ENCODE measurements at places on chromosomes 2 and 18.

- DNase-seq: no peak
Measured at GRCh38 chr18:21391074-21391673, 149.1 kb downstream of the GREB1L start.

- no peak for DNase-seq
Measured at GRCh38 chr2:54482715-54483114, 26.6 kb downstream of the SPTBN1 start.

DNA sequence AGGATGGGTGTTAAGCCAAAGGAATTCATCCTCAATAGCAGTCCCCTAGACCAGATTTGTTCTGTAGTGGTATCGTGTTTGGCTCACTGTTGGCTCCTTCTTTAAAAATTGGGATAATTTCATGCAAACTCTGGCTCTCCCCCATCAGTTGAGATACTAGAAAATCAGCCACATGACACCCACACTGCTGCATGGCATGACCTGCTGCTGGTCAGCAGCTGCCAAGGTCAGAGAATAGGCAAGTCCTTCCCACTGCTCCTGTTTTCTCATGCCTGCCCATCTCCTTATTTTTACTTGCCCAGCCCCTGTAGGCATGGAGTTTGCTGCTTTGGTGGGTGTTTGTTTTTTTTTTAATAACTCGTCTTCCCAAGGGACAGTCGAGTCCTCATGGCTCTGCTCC is 1.0 kb upstream of the SNRNP200 start:
- no peak for DNase-seq

DNA sequence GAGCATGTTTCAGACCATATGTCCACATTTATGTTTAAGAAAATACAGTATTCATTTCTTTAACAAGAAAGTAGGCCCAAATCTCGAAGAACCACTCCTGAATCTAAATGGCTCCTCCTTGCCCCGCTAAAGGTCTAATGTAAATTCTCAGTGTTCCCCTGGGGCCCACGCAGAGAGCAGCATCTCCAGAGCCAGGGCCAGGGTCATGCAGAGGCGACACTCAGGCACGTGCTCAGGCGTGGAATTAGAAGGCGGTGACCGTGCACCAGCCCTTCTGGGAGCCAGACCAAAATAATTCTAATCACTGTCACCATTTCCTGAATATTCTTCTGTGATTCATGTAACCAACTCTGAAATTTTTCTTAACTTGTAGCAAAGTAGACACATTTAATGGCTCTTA is 68.3 kb upstream of the MYT1L start:
- no peak for DNase-seq

- DNase-seq: no peak
Measured at GRCh38 chr2:191304939-191305875, 60.0 kb downstream of the MYO1B start.

DNA sequence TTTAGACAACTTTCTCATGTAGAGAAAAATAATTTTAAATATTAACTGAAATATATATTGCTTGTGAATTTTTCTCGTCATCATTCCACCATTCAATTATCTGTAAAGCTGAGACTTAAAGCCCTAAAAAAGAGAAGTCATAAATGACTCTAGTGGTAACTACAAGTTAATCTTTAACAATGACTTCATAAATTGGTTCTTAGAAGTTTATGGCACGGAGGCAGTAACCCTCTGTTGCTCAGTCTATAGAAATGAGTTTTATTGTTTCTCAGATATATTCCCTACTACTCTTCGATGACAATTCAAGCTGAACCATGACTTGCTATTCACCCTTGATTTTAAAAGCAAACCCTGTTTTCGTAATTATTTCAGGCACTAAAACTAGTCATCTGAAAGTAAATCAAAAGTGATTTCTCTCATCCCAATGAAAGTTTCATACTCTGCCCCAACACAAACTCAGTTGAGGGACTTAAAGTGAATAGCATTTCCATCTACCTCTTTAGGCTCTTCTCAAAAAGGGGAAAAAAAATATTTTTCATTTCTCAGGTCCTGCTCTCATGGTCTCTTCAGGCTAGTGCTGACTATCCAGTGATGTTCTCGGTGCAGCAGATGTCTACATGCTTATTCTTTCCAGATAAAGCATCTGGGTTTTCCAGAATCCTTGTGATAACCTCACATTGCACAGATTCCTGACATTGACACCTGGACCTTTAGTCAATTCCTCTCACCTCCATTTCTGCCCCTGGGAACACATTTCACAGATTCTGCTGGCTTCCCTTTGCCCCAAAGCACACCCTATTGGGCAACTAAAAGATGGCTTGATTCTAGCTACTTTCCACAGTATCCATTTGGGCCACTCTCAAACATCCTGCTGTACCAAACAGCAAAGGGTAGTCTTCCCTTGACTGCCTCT is 207.8 kb upstream of the LRATD1 start:
- no peak for DNase-seq

- no peak for DNase-seq
Measured at GRCh38 chr2:39947294-39948015, 168.4 kb upstream of the THUMPD2 start.

DNA sequence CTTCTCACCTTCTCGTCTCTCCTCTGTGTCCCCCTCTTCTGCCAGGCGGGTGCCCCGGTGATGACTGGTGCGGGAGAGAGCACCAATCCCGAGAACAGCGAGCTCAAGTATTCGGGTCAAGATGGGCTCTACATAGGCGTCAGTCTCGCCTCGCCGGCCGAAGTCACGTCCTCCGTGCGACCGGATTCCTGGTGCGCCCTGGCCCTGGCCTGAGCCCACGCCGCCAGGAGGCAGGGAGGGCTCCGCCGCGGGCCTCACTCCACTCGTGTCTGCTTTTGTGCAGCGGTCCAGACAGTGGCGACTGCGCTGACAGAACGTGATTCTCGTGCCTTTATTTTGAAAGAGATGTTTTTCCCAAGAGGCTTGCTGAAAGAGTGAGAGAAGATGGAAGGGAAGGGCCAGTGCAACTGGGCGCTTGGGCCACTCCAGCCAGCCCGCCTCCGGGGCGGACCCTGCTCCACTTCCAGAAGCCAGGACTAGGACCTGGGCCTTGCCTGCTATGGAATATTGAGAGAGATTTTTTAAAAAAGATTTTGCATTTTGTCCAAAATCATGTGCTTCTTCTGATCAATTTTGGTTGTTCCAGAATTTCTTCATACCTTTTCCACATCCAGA is 31.3 kb downstream of the GATA6 start:
- DNase-seq: no peak

DNA sequence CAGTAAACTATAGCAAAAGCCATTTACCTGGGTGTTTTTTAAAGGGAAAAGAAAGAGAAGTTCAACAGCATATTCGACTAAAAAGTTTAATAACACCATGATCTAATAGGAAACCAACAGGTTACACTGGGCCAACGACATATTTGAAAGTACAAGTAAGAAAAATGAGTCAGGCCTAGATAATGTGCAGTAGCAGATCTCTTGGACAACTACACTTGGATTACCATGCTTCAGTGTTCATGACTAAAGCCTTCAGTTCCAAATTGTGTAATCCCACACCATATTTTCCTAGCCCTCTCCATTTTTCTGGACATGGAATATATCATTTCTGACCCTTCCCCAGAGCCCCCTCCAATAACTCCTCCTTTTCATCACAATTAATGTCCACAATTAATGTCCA is 39.1 kb upstream of the FIGN start:
- no peak for DNase-seq

DNA sequence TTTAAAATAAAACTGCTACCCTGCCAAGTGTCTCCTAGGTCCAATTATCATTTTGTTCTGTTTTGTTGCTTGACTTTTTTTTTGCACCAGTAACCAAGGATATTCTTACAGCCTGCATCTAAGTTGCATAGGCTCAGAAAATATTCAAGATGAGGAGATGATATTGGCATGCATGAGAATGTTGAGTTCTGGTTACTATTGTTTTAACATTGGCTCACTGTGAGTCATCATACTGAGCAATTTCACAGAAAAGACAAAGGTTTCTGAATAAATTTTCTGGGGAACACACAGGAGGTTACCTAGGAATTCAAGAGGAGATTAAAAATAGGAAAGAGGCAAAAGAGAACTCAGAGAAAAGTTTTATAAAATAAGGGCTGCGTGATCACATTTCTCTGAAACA is 84.8 kb upstream of the POU3F3 start:
- no peak for DNase-seq

DNA sequence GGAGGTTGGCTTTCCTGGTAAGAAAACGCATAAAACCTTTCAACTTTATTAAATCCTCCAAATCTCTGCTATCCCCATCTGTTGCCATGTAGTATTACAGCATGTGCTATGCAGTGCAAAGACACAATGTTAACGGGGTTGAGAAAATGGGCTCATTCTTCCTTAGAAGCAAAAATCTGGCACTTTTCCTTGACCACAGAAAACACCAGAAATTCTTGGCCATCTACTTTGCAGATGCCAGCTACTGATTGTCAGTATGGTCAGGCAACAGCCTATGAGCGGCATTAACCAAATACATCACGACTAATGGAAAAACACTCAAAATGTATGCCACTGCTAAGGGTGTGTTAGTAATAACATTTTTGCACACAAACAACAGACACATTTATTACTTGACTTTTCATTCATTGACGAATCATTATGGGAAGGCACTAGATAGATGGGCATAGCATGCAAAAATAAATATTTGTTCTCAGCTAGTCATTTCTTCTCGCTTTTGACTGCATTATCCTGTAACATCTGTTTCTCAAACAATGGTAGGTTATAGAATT is 65.2 kb upstream of the CRIM1 start:
- no peak for DNase-seq

- no peak for DNase-seq
Measured at GRCh38 chr2:36277881-36278523, 77.6 kb upstream of the CRIM1 start.

DNA sequence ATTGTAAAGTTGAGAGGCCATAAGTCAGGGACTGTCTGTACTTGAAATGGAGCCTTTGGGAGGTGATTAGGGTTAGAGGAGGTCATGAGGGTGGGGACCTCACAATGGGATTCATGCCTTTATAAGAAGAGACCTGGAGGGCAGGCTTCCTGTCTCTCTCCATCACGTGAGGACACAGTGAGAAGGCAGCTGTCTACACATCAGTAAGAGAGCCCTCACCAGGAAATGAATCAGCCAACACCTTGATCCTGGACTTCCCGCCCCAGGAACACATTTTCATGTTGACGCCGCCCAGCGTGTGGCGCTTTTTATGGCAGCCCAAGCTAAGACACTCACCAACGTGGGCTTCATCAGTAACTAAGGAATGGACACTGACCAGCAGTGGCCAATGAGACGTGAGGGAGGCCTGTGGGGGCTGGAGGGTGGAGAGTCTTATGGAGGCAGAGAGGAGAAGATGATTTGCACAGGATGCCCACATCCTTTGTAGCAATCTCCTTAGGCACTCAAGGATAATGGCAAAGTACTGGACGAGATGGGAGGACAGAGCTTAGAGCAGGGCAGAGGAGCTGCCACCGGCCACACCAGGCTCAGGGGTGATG is 162.7 kb downstream of the EIPR1 start:
- no peak for DNase-seq

DNA sequence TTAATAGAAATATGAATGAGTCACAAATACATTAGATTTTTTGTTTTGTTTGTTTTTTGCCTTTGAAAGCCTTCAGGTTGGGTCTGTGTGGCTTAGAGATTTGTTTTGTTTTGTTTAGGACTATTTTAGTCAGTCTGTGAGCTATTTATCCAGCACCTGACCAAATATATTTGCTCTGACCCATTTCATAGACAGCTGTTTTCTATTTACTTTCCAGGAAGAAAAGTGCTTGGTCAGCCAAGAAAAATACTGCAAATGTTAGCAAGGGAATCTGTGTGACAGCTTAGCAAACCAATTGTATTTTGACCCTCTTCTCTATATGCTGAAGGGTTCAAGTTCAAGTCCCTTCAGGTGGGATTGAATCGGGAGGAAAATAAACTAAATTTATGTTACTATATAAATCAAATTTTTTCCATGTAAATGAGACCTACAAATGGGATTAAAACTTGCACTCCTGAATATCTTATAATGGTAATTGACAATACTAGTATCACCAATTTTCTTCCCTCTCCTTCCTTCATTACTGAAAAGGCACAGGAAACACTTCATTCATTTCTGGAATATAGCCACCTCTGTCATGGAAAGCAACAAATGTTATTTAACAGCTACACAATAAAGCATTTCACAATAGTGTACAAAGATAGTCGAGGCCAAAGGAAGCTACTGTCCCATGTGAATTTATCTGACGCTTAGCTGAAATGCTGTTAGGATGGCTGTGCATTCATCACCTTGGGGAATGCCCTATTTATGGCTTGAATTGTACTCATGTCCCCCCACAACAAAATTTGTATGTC is 23.1 kb upstream of the KLF7 start:
- DNase-seq: no peak

DNA sequence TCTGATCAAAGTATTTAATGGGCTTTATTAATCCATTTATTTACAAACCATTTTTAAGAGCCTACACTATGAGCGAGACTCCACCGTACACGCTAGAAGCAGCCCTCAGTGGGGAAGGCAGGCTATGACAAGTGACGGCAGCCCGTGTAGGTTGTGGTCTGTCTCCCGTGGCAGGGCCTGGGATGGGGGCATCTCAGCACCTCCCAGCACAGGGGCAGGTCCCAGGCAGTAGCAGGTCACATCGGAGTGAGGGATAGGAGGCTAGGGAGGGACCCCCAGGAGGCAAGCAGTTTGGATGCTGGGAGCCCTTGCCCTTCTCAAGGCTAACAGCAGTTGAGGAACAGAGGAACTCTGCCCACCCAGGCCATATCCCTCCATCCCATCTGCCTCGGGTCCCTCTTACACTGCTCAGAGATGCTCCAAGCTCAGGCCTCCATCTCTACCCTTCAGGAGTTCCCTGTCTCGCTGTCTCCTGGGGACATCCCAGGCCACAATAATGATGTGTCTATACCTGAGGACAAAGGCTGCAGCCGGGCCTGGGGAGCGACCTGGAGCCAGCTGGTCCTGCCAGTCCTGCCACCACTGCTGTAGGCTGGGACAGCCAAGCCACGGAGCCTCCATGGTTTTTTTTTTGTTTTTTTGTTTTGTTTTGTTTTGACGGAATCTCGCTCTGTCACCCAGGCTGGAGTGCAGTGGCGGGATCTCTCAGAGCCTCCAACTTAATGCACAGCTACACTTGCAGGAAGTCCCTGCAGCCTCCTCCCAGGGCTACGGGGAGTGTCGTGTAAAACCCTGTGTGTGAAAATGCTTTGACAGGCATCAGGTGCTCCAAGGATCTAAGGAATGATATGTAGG is 92.0 kb downstream of the NDUFA10 start:
- no peak for DNase-seq

DNA sequence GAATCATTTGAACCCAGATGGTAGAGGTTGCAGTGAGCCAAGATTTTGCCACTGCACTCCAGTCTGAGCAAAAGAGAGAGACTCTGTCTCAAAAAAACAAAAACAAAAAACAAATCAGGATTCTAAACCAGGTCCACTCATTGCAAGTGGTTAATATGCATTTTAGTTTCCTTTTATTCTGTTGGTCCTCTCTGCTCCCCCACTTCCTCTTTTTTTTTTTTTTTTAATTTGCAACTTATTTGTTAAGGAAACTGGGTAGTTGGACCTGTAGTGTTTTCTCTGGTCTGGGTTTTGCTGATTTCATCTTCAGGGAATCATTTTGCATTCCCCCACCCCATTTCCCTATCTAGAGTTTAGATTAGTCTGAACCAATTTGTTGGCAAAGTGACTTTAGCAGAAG is 14.0 kb downstream of the FER1L5 start:
- no peak for DNase-seq

GRCh38 chr2:204897561-204897960 is 352.3 kb downstream of the PARD3B start:
- DNase-seq: no peak

GRCh38 chr2:239831001-239831731 is 194.0 kb downstream of the NDUFA10 start:
- DNase-seq: no peak

All from hypothalamus (tissue), 51 donors.